NCI-H2081 (cell line): ENCODE measurements at places on chromosomes 3 and 15.
A peak's percentile ranks its signal among the peaks of the same experiment; 100 is the strongest.

DNA sequence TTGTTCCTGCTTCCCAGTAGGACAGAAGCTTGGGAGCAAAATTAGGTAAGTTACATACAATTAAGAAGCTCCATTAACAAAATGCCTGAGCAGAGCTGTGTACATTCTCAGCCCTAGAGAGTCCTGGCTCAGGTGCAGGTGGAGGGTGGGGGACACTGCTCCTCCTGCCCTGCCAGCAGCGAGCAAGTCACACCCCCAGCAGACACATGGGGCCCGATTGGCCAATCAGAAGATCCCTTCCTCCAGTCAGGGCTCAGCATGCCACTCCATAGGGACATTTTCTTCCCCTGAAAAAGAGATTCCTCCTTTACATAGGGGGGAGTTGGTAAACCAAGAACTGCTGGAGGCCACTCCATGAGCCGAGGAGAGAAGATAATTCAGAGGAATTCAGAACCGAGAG lies 62.1 kb downstream of the PLXNA1 start:
- no peak for DNase-seq

- peak; percentile 81 for DNase-seq
These were observed at the start of the genes SNRPN and SNURF for GRCh38 chr15:24954783-24955530. Gene SNRPN, plus strand, starts transcription at chr15:24954987. Its CDS starts 19,467 bp downstream, at chr15:24974454. Gene SNURF, plus strand, starts transcription at chr15:24954987. Its CDS starts 62 bp downstream, at chr15:24955049.

DNA sequence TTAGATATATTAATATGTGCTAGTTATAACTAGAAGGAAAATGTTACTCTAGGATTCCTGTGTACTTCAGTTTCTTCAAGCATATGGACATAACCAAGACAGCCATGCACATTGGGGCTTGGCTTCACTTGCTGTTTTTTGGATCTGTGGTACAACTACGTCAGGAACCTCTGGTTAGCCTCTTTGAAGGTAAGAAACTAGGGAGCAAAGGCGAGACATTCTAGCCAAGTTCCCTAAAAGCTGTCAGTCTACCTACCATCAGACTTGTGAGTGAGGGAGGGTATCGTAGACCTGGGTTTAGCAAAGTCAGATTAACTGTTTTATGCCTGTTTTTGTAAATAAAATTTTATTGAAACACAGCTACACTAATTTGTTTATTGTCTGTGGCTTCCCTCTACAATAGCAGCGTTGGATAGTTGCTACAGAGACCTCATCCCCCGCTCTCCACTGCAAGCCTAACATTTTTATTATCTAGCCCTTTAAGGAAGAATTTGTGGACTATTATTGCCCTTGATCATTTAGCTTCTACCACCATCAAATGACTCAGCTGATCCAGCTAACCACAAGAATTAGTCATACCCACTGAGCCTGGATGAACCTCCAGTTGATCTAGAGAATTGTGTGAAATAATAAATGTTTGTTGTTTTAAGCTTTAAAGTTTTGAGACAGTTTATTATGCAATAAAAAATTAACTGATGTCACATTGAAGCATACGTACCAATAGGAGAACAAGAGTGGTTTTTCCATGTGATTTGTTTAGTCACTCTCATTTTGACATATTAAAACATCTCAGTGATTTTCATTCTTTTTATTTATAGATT lies 58.1 kb downstream of the RSRC1 start:
- no peak for DNase-seq

GRCh38 chr3:50486219-50486888 lies 17.1 kb downstream of the CACNA2D2 start:
- DNase-seq, result no peak

GRCh38 chr3:137906985-137907649 lies 102.8 kb upstream of the CLDN18 start:
- no peak for DNase-seq
